Activated naive CD4-positive, alpha-beta T cell (primary cell): ENCODE measurements at places on chromosomes 2 and 18.

DNA sequence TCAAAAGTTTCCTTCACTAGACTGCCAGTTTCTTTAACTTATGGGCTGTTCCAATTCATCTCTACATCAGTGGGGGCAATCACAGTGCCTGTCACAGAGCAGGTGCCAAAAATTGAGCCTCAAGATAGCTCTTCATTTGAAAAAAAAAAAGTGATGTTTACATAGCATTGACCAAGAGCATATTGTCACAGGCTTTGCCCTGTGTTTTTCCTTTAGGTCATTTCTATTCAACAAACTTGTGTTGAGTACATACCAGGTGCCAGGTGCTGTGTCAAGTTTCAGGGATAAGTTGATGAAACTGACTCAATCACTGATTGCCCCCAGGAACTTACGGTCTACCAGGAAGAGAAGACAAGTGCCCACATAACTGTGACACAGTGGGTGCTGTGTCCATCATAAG, 22.2 kb upstream of the NT5C1B start:
- DNase-seq = no peak

DNA sequence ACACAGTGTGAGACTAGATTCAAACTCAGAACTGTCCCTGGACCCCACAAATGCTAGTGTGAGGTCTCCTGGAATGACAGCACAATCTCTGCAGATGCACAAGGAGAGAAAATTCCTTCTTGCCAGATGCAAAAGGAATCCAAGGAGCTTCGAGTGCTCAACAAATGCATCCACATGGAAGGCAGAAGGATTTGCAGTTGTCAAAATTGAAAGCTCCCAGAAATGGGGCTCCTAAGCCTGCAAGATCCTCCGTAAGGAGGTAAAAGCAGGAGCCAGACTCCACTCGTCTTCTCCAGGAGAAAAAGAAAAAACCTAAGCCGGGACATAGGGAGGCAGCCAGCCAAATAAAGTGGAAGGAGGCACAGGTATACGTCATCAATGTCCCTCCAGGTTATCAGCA, 355.0 kb upstream of the KLHL29 start:
- no peak for DNase-seq

GRCh38 chr2:155115846-155116245, 417.4 kb downstream of the KCNJ3 start:
- no peak for DNase-seq

- no peak for DNase-seq
Observed at GRCh38 chr2:208062113-208062512, 36.8 kb upstream of the PLEKHM3 start.

DNA sequence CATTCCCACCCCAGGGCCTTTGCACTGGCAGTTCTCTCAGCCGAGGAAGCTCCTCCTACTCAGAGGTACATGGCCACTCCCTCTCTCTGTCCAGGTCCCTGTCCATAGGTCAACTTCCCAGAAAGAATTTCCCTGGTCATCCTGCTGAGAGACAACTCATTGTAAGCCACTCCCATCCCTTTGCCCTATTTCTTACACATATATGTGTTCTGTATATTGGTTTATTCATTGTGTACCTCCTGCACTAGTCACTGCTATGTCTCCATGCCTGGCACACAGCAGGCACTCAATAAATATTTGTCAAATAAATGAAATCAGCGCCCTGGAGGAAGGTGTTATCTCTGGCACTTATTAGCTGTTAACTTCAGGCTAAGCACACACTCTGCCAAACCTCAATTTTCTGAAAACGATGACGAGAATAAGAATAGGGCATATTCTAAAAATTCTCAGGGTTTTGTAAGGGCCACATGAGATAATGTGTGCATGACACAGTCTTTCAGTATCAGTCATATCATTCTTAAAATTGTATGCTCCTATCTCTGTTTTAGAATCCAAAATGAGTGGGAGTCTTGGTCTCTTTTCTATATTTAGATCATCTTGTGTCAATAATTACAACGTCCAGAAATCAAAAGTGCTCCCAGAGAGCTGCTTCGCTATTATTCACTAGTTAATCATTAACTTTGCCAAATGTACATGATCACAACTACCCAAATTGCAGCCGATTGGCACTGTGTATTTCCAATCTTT, 198.0 kb downstream of the ALK start:
- no peak for DNase-seq

DNA sequence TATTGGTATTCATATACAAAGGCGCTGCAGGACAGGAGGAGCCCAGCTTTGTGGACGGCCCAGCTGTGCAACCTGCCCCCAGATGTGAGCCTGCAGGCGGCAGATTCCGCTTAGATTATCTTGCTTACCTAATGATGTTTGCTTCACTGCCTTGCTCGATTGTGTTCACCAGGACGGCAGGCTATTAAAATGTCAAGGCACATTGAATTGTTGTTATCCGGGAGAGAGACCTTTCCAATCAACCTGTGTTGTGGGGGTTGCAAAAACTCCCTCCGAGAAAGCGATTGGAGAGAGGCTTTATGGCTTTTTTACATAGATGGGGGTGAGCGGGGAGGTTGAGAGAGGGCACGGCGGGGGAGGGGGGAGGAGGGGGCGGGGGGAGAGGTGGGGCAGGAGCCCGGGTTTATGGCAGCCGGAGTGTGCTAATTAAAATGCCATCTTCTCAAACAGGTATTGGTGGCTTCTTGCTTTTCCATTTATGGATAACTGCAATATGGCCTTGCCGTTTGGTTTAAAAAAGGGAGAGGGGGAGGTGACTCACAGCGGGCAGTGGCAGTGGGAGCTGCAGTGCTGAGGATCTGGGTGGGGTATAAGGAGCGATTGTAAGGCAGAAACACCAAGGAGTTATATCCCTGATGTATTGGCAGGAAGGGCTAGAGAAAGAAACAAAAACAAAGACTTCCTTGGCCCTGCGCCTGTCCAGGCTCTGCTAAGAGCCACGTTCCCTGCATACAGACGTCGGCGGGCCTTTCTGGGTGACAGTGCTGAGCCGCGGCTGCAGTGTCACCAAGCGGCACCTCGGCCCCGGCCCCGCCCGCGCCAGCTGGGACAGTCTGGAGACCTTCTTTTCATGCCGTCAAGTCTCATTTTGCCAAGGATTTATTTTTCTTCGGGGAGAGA, 97.2 kb downstream of the INSIG2 start:
- DNase-seq = peak; percentile 10

DNA sequence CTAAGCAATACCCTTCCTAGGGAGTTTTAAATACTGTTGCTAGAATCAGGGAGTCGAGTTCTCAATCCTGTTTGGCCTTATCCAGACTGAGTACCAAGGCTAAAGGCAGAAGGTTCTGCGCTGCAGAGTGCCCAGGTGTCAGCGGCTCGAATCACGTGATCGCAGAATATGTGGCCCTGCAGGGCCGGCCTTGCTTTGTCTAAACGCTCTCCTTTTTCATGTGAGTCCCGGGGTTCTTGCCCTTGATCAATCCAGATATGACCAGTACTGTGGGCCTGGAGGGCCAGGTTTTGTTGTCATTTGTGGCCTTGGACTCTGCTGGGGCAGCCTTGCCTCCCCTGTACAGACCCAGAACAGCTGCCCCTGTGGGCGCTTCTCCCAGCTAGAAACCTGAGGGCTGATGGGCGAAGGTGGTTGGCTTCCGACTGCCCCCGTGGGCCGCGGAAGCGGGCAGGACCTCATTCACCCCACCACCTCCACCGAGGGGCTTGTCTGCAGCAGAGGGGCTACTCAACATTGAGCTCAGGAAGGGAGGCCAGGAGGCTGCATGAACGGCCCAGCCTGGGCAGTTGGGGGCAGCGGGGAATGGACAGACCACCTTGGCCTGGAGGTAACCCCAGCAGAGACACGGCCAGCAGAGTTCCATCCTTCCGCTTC, 225.0 kb downstream of the ALPK2 start:
- DNase-seq = no peak

- no peak for DNase-seq
Observed at GRCh38 chr2:106868275-106868674, 17.7 kb downstream of the ST6GAL2 start.

DNA sequence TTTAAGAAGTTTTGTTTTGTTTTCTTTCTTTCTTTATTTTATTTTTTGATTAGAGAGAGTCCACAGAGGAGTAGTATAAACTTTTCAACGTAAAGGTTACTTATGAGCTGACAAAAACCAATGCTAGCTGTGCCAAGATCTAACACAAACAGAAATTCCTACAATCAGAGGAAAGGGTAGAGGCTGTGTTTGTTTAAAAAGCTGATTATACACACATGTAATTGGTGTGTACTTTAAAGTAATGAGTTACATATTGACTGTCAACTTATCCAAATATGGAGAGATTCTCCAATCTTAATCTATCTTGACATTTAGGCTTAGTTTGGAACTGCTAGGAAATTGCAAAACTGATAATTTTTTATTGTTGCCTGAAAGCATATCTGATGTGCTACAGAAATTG, 63.7 kb upstream of the FAM110C start:
- no peak for DNase-seq

- DNase-seq = no peak
Observed at GRCh38 chr2:106867196-106867953, 18.6 kb downstream of the ST6GAL2 start.

DNA sequence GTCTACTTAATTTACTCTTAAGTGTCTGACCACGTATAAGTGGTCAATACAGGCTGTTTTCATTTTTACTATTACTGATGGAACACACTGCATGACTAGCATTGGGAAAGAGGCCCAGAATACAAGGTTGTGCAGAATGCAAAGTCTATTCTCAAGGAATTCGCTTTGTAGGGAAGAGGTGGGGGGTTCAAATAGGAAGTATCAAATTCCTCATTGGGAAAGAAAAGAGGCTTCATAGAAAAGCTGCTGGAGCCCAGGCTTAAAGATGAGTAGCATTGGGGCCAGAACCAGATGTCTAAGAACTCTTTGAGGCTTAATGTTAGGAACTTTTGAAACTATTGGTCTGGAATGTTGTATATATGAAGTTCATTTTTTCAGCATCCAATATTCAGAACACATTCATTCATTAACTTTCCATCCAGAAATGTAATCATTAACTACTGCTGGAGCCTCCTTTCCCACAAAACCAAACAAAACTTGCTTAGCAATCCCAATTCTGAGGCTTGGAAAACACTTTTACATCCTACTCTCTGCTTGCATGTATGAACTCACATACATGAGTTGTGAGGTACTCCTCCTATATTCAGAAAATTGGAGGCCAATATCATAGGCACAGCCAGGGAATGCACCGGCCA, 994 bp upstream of the LRATD1 start:
- no peak for DNase-seq

GRCh38 chr2:135741043-135741394, 636 bp upstream of the UBXN4 start:
- no peak for DNase-seq

GRCh38 chr2:47528455-47528854, 125.5 kb downstream of the MSH2 start:
- no peak for DNase-seq

GRCh38 chr2:16077601-16078000, 137.3 kb downstream of the MYCN start:
- DNase-seq = no peak

DNA sequence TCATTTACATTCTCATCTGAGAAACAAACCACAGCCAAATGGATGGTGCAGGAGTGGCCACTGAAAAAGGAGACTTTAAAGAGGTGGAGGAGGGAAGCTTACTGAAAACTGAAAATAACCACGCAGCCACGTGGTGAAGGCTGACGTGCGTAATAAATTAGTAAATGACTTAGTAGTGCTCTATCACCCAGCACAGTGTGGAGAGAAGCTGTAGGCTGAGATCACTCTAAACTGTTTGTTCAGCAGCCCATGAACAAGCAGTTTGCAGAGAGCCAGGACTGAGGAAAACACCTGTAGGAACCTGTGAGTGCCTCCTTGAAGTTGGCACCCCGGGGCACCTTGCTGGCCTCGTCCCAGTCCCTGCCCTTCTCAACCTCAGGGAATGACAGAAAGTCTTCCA, 193.0 kb downstream of the TXNL1 start:
- DNase-seq = no peak

DNA sequence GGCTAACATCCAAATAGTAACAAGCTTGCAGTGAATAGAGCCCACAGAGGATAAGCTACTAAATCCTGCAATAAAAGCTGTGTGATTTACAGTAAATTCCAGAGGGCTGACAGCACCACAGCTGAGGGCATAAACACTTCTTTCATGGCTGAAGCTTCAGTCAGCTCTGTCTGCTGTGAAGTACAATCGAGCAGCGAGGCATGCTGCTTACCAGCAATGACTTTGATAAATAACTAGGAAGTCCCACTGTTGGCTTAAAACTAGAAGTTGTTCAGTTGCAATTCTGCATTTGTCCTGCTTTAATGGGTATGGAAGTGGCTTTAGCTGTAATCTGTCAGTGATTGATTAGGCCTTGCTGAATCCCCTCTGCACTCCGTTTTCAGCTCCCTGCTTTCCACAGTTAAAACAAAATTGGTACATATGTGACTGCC, 65.2 kb upstream of the FIGN start:
- DNase-seq = no peak

- DNase-seq = no peak
Observed at GRCh38 chr18:9876212-9876866, 9.4 kb upstream of the TXNDC2 start.

DNA sequence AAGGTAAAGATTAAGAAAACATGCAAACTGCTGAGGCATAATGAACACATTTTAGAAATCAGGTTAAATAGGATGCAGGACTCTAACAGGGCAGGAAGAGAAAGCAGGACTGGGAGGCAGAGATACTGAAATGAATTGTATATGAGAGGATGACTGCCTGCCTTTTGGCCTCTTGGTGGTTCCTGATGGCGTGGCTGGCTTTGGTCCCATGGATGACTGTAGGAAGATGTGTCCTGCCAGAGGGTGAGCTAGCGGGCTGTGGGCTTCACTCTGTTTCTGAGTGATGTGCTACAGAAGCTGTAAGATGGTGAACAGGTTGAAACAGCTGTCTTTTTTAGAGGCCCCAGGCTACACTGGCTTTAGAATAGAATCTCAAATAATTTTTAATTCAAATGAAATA, 517.0 kb downstream of the SLC4A3 start:
- no peak for DNase-seq

DNA sequence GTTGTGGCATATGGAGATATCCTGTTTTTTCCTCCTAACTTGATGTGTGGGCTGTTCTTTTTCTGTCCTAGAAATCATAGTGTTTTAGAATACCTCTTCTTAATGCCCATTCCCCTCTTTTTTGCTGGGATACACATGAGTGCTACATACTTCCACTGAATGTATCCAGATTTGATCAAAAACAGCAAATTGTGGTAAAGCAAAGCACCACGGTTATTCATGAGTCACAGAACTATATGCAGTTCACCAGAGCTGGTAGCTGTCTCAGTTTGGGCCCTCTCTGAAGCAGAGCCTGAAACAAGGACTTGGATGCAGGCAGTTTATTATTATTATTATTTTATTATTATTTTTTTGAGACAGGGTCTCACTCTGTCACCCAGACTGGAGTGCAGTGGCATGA, 69.9 kb upstream of the CTLA4 start:
- no peak for DNase-seq
